ENCODE measurements at places on chromosomes 1 and 21.

DNA sequence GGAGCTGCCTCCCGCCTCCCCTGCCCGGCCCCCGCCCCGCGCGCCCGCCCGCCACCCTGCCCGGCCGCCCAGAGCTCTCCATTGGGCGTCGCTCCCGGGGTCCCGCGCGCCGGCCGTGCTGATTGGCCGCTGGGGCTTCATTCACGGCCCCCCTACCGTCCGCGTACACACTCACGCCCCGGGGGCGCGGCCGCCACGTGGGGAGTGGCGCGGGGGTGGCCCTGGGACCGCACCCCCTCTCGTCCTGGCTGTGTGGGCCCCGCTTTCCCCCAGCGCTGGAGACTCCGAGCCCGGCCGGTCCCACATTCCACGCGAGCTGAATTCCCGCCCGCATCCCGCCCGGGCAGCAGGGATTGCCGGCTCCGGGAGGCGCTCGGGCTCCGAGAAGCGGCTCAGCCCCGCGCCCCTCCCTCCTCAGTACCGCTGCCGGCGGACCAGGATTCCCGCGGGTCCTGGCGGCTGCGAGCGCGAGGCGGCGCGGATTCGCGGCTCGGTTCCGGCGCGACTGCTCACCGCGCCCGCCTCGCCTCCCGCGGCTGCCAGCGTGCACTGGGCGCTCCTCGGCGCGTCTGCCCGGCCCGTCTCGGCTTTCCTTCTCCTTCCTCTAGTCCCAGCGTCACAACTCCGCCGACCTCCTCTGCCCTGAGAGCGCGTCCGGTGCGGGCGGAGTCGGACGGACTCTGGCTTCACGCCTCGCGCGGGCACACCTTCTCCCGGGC is 450 bp upstream of the POU3F1 start:
- peak; percentile 46 for DNase-seq

GRCh38 chr1:39898648-39899603 is 2.8 kb downstream of the MYCL start:
- no peak for DNase-seq

DNA sequence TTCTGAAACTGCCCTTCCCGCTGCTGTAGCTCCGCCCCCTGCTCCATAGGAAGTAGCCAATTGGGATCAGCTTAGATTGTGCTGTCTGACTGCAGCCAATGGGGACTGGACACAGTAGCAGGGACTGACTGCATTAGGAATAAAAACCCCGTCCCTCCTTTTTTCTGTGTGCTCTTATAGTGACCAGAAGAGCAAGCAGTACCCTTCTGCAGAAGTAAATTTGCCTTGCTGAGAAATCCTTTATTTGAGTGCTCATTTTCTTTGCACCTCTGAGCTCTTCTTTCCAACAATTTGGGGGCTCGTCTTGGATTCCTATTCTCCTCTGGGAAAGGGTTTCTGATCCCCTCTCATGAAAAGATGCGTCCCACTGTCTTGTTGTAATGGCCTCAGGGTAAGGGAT is 16.2 kb downstream of the OR2L13 start:
- no peak for DNase-seq

- DNase-seq, result no peak
These were observed 26.2 kb upstream of the HHAT start for GRCh38 chr1:210302501-210302900.

- DNase-seq, result no peak
These were observed 235.5 kb upstream of the SGIP1 start for GRCh38 chr1:66298464-66298863.

GRCh38 chr1:156858959-156859522 is at the start of gene INSRR:
TSS of gene INSRR (minus strand) at chr1:156859117. CDS start at chr1:156858621, 496 bp downstream.
- DNase-seq, result no peak

DNA sequence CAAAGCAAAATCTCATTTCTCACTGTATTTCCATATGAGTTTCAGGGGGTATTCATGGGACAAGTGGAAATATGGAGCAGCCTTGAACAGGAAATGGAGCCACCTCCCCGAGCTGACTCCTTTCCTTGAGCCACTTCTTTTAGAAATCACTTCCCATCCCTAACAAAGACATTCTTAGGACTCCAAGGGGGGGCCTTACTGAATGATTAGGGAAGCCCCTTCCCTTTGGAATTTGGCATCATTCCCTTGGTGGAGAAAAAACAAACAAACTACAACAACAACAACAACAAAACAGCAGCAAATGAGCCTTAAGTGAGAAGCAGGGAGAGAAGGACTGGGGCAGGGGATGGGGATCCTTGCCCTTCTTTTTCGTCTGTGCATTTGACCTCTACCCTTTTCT is 278.3 kb downstream of the ZNF648 start:
- DNase-seq, result no peak

DNA sequence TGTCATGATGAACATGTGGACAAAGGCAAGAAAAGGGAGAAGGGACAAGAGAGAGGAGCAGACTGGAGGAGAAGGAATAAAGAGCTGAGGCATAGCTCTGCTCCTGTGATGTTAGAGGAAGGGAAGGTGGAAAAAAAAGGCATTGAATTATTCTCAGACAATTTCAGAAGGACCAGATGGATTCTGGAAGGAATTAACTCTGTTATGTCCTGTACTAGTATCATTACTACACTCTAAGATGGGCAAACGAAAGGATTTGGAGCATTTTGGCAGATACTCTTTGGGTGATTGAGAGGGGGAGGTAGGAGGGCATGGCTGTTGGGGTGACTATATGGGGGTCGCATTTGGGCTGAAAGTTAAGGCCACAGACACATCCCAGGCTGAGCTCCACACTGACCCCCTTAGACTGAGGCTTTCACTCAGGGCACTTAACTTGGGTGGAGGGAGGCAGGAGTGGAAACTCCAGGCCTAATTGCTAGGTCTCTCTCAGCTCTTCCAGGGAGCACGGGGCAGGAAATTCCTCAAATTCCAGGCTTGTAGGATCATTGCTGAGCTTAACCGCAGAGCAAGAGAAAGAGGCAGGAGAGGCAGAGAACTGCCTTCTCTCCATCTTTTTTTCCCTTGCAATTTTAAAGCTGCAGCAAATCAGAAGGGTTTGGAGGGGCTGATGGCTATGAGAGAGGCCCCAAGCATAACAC is 25.9 kb downstream of the KIRREL1 start:
- no peak for DNase-seq
